ENCODE measurements at places on chromosomes 11 and 22.
A peak's percentile ranks its signal among the peaks of the same experiment; 100 is the strongest.

DNA sequence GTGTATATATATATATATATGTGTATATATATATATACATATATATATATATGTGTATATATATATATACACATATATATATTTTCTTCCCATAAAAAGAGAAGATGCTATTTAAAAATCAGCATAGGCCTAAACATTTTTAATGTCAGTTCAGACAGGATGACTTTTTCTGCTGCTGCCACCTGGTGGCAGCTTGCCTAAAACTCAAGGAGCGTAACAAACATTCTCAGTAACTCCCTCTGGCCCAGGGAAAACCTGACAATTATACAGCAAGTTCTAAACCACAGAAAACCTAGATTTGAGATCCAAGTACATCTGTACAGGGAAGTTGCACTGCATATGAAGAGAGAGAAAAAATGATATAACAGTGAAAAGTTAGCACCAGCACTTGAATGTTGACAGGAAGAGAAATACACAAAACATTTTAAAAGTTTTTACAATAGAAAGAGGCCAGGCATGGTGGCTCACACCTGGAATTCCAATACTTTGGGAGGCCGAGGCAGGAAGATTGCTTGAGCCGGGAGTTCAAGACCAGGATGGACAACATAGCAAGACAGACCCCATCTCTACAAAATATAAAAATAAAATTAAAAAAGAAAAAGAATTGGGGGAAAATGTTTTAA, 16.6 kb downstream of the OR8A1 start:
- peak; percentile 70 for DNase-seq

DNA sequence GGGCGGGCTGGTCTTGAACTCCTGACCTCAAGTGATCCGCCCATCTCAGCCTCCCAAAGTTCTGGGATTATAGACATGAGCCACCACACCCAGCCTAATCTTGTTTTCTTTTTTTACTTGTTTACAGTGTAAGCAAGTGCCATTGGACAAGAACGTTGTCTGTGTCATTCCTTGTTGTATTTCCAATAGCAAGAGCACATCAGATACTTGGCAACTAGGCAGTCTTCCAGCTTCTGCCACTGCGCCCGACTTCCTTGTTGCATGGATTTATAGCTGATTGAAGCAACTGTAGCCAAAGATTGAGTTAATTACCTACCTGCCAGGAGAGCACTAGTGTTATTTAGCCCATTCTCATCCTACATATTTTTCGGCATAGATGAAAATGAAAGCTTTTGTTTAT, 3.1 kb upstream of the SGSM3 start:
- DNase-seq: no peak

DNA sequence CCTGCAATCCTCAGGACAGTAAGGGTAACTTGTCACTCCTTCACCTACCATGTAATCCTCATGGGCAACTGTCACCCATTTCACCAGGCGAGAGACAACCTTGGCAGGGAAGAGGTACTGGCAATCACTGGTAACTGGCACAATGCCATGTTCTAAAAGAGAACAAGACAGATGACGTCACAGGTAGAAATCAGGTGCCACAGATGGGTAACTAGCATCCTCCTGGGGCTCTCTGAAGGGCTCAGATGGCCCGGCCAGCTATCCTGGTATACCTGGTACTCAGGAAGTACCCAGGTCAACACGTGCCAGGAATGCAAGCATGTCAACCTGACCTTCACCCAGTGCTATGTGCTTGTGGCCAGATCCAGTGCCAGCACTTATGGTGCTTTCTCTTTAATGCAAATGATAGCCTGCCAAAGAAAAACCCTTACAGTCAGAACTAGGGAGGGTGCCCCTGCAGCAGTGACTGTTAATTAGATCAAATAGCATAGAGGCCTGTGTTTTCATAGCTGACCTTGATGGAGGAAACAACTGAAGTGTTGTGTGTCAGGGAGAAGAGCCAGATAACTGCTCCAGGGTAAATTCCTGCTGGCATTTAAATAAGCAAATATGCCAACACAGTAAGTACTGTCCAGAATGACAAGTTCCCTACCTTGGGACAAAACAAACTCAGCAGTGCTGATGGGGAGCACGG, 36.2 kb downstream of the THOC5 start:
- DNase-seq: peak; percentile 92

DNA sequence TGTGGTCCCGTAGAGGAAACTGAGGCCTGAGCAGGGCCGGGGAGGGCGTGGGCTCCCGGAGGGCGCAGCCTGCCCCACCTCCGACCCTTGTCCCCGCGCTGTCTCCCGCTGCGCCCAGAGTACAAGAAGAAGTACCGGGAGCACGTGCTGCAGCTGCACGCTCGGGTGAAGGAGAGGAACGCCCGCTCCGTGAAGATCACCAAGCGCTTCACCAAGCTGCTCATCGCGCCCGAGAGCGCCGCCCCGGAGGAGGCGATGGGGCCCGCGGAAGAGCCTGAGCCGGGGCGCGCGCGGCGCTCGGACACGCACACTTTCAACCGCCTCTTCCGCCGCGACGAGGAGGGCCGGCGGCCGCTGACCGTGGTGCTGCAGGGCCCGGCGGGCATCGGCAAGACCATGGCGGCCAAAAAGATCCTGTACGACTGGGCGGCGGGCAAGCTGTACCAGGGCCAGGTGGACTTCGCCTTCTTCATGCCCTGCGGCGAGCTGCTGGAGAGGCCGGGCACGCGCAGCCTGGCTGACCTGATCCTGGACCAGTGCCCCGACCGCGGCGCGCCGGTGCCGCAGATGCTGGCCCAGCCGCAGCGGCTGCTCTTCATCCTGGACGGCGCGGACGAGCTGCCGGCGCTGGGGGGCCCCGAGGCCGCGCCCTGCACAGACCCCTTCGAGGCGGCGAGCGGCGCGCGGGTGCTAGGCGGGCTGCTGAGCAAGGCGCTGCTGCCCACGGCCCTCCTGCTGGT, 1.9 kb downstream of the NLRP6 start:
- peak; percentile 52 for DNase-seq

- no peak for DNase-seq
These were observed 140.3 kb upstream of the MTNR1B start for GRCh38 chr11:92829121-92829520.

- no peak for DNase-seq
These were observed 52.8 kb upstream of the CADM1 start for GRCh38 chr11:115556984-115557383.

DNA sequence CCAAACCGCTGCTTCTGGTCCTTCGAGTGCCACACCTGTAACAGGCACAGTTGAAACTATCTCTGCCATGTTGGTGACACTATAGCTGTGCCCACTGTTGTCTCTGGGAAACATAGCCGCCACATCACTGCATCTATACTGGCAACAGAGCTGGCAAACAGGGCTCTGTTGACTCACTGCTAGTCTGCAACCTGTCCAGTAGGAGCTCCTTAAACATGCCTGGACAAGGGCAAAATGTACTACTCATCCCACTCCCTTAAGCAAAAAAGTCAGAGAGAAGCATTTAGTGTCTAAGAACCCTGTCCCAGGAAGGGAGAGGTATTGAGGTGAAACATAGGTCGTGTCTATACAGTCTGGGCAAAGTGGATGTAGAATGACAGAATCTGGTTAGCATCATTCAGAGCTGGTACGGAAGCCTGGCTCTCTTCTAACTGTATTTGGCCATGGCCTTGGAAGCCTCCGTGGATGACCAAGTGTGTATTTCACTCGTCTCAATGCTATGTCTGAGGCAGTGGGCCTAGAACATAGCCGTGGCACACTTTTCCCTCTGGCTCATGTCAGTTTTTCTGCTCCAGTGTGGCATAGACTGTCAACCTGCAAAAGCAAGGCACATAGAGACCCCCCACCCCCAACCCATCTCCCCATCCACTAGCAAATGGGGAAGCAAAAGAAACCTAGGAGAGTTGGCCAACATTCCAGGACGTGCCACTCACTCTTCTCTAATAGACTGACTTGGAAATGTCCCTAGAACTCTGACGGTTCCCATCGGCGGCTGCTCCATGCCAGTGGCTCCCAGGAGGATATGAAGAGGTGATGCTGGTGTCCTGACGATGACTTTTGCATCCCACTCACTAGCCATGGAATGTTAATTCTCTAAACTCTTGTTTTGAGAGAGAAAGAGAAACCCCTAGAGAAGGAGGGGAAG, 21.4 kb upstream of the PISD start:
- DNase-seq: no peak

DNA sequence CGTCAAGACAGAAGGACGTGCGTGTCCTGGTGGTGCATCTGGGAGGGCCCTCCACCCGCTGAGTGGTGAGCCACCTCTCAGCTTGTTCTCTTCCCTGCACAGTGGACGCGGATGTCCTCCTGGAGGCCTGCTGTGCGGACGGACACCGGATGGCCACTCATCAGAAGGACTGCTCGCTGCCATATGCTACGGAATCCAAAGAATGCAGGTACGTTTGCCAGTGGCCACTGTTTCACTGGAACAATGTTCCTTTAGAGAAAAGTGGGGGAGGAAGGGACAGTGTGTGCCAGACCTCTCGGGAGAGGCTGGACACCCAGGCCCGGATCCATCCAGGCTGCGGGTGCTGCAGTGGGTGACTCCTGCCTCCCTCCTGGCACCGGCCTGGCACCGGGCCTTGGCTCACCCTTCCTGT, 15.9 kb downstream of the FBLN1 start:
- DNase-seq: no peak

DNA sequence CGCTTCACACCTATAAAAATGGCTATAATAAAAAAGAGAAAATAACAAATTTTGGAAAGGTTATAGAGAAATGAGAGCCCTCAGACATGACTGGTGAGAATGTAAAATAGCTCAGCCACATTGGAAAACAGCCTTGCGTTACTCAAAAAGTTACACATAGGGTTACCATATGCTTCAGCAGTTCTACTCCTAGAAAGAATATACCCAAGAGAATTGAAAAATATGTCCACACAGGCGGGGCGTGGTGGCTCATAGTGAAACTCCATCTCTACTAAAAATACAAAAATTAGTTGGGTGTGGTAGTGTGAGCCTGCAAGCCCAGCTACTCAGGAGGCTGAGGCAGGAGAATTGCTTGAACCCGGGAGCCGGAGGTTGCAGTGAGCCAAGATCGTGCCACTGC, 7.6 kb upstream of the JHY start:
- no peak for DNase-seq

- DNase-seq: no peak
These were observed at the start of gene TNNT3 for GRCh38 chr11:1919391-1920127. Gene TNNT3, plus strand, starts transcription at chr11:1919703. Its CDS starts 3,172 bp downstream, at chr11:1922875.

DNA sequence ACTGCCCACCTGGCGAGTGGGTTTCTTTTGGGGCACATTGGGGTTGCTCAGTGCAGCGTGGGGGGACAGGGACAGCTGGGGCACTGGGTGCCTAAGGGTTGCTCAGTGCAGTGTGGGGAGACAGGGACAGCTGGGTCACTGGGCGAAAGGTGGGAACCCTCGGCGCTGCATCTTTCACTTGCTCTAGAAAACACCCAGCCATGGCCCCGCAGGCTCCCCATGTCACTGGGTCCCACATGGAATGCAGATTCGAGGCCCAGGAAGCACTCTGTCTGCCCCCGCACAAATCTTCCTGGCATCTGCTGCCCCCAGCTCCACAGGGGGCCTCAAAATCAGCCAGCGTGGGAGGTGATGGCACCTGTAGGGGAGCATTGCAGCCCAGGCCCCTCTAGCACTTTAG, 229.3 kb downstream of the BRD1 start:
- DNase-seq: no peak

DNA sequence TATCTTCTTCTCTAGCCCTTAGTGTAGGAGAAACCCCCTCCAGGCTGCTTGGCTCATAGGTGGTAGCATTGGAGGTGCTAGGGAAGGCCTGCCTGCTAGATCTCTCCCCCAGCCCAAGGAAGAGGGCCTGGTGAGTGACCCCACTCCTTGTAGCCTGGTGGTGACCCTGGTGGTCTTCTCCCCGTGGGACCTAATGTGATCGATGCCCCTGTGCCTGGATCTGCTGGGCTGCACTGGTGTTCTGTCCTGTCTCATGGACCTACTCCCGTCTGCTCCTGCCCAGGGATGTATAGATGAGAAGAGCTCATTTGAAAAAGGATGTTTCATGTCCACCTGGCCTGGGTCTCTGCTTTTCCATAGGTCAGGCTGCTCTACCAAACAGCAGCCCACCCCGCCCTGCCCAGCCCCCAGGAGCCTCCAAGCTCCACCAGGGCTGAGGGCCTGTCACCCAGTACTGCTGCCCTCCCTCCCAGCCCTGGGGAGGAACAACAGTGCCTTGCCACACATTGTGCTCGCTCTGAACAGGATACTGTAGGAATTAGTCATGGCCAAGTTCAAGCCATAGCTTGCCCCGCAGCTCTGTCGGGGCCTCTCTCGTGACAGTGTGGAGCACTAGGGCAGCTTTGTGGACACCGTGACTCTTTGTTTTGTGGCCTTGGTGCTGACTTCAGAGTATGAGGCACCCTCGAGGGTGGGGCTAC, 19.7 kb downstream of the SLC37A2 start:
- DNase-seq: no peak

- DNase-seq: no peak
These were observed 110.2 kb downstream of the C11orf91 start for GRCh38 chr11:33590441-33590840.

- no peak for DNase-seq
These were observed 4.4 kb downstream of the TSPO start for GRCh38 chr22:43155789-43156188.

GRCh38 chr11:61860054-61860903, 31.1 kb downstream of the FADS3 start:
- DNase-seq: no peak

DNA sequence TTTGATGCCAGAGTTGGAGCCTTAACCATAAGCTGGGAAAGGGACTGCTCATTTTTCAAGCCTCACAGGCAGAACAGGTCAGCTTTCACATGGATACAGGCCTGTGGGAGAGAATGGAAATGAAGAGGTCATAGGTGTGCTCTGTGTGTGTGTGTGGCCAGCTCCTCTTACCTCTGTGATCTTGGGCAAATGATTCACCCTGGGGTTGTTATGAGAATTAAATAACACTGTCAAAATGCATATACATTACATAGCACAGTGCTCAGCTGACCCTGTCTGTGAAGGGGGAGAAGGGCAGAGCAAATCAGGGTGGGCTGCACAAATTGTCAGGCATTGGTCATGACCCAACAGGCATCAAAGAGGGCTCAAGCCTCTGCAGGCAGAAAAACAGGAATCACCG, 372.5 kb downstream of the TENM4 start:
- no peak for DNase-seq

DNA sequence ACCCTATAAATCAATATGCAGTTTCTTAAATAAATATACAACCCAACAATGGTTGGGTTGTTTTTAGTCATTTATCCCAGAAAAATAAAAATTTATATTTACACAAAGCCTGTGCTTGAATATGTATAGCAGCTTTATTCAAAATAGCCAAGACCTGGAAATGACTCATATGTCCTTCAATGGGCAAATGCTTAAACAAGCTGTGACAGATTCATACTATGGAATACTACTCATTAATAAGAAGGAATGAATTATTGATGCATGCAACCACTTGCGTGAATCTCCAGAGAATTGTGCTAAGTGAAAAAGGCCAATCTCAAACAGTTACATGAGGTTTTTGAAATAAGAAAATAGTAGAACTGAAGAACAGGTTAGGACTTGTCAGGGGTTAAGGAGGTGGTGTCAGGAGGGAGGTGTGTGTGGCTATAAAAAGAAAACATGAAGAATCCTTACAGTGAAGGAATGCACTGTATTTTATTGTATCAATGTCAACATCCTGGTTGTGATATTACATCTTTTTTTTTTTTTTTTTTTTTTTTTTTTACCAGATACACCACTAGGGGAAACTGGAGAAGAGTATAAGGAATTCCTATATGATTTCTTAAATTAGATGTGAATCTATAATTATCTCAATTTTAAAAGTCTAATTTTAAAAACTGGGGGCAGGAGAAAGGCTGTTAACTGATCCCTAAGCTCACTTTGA, 82.4 kb upstream of the CD44 start:
- DNase-seq: no peak

Measured in NCI-H526 (cell line).